Activated CD4-positive, CD25-positive, alpha-beta regulatory T cell treated with anti-CD3 and anti-CD28 coated beads, Interleukin-2, amount 50 U/mL, for 24 hours (primary cell): ENCODE measurements at places on chromosomes 12 and 14.

- ATAC-seq = peak; percentile 13
These were observed 33.1 kb downstream of the C12orf42 start for GRCh38 chr12:103462675-103463074.

DNA sequence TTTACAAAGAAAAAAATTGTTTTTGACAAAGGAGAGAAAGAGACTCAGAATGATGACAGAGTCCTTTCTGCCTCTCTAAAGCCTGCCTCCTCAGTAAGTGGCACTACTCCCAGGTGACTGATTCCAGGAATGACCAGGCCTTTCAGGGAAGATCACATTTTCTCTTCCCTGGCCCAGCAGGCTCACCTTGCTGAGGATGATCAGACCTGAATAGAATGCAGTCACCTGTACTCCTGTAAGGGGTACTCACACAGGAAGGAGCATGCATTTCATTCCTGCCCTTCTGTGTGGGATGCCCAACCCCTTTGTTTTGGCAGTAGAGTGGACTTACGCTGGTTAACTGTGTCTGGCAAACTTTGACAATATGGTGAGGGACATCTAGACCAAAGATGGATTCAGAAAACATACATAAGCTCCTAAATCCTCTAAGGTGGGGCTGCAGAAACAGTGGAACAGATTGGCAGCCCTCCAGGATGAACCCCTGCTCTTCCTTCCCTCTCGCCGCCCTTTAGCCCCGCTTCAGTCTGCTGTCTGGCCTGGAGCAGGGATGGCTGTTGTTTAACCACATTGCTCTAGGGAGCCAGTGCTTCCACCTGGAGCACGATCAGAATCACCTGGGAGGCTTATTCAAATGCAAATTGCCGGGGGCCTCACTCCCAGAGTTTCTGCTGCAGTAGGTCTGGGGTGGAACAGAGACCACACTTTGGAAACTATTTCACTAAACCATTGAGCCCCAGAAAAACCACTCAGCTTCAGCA lies 29.8 kb downstream of the ERG28 start:
- no peak for ATAC-seq

GRCh38 chr14:93456356-93456755 lies 25.6 kb downstream of the UNC79 start:
- no peak for ATAC-seq

GRCh38 chr12:71447691-71448132 lies 8.1 kb downstream of the LGR5 start:
- ATAC-seq = no peak

GRCh38 chr12:114690267-114691135 lies 6.5 kb upstream of the TBX3 start:
- no peak for ATAC-seq

DNA sequence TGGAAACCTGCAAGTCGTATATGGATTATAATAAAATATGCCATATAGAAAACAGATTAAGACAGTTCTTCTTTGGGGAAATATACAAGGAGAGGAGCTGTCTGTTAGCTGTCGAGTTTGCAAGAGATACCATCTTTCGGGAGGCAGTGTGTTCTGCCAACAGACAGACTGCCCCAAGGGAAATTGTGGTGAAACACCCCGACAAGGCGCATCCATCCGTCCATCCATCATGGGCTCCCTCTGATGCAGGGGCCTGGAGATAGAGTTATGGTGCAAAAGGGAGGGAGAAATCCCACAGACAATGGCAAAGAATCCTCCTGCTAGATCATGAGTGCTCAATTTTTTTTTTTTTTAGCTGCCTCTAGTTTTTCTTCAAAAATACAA lies 156.3 kb downstream of the DPF3 start:
- ATAC-seq = no peak

DNA sequence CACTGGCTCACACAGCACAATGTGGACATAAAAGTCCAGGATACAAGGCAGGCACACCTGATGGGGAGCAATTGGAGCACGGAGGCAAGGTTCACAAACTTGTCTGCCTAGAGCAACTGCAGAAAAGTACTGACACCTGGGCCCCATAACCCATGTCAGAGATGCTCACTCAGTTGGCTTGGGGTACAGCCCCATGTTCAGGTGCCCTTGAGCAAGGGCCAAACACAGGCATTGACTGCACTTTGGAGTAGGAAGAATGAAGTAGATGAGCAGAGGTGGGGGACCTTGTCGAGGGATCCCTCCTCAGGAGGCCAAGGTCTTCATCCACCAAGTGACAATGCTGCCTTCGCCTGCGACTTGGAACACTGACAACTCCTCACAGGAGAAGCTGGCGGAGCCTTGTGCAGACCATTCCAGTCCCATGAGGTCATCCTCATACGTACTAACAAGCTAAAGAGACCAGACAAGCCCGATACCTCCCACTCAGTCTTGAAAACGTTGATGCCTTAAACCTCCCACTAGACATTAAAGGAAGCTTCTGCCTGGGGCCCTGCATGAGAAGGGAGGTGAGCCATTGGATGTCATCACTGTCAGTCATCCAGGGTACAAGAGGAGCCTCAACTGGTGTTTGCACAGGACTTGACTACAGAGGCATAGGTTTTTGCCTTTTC lies 42.5 kb upstream of the C14orf180 start:
- ATAC-seq = no peak

GRCh38 chr14:67186789-67187584 lies 2.3 kb upstream of the GARIN2 start:
- ATAC-seq = peak; percentile 25

GRCh38 chr12:130401703-130402102 lies 64.0 kb downstream of the PIWIL1 start:
- ATAC-seq = no peak

DNA sequence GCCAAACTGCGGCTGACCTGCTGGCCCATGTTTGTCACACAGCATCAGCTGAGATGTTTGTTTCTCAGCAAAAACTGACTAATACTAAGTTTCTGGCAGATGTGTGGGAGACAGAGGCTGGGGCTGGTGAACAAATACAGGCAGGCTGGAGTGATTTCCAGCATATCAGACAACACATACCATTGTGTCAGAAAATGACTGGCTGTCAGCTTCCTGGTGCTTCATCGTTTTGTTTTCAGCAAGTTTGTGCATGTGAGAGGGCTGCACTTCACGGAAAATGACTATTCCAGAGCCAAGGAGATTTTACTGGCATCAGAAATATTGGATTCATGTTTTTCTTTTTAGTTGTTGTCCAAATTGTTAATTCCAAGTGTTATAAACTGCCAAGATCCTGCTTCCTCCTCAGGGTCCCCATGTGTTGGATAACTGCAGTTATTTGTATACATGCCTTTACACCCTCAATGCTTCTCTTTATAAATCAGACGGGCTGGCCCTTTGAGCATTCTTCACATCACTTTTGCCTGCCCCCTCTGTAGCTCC lies 145.7 kb downstream of the GALC start:
- no peak for ATAC-seq
